Cerebellar nuclear complex (tissue), 1 donor: ENCODE measurements at places on chromosomes 3 and 15.

DNA sequence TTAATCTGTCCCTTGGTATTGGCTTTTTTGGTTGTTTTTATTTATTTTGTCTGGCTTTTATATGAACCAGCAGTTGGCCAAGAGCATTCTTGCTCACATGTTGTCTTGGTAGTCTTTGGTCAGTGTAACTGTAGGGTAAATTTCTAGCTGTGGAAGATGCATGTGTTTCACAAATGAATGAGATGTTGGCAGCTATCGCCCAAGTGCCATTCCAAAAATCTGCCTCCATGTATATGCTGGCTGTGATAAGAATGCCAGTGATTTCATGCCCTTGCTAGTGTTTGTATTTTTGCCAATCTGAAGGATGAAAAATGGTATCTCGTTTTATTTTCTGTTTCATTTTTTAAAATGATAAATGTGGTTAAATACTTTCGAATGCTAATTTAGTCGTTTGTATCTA is 50.1 kb downstream of the TLNRD1 start:
- DNase-seq, result no peak

- no peak for DNase-seq
These were observed 75.6 kb downstream of the ST6GAL1 start for GRCh38 chr3:187005827-187006481.

- no peak for DNase-seq
These were observed 4.7 kb upstream of the CLDN1 start for GRCh38 chr3:190326930-190327329.

DNA sequence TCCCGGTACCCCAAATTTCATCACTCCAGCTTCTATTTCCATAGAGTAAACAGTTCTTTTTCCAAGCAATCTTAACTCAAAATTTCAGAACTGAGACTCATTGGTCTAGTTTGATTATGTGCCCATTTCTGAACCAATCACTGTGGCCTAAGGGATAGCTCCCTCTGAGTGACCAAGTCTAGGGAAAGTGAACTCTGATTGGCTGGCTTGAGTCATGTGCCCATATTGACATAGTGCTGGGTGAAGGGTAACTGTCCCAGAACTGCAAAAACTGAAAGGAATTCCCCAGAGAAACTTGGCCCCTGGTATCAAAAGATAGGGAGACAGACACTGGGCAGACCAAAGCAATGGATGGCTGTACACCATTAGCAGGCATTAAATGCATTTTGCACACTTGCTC is 171.2 kb upstream of the WNT5A start:
- no peak for DNase-seq

DNA sequence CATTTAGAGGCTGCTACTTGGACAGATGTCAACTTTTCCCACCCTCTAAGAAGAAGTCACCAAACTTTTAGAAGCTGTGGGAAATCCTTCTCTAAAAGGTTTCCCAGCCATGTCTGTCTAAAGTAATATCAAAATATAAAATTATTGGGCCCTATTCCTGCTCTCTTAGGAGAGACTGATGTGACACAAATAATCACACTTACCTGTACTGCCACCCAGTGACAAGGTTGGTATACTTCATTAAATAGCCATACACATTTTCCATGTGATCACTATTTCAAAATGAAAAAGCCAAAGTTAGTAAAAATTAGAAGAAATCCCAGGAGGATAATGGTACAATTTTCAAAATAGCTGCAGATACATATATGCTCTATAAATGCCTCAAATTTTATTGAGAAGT is 12.6 kb downstream of the OSBPL11 start:
- no peak for DNase-seq

GRCh38 chr3:30672959-30673358 is 66.6 kb downstream of the TGFBR2 start:
- DNase-seq, result no peak

- DNase-seq, result no peak
These were observed 91.9 kb downstream of the NAALADL2 start for GRCh38 chr3:174951034-174951433.

- no peak for DNase-seq
These were observed 87.6 kb downstream of the RYK start for GRCh38 chr3:134163096-134163495.

GRCh38 chr3:87771337-87772192 is 287.2 kb downstream of the CGGBP1 start:
- no peak for DNase-seq

GRCh38 chr3:136270179-136270578 is 20.0 kb downstream of the PCCB start:
- DNase-seq, result no peak

DNA sequence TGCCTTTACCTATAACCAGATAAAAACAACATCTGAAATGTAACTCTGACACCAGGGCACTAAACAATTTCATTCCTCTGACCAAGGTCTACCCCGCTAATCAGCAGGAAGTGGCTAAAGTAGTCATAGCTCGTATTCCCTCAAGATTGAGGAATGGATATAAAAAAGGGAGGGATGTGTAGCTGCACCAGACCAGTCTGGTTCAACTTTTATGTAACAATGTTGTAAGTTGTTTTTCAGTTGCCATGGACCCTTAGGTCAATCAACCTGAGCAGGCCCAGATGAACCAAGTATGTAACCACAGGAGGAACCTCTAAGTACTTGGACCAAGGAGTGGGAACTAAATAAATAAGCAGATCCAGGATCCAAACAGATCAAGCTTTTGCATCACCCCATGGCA is 28.4 kb upstream of the IFT57 start:
- no peak for DNase-seq

DNA sequence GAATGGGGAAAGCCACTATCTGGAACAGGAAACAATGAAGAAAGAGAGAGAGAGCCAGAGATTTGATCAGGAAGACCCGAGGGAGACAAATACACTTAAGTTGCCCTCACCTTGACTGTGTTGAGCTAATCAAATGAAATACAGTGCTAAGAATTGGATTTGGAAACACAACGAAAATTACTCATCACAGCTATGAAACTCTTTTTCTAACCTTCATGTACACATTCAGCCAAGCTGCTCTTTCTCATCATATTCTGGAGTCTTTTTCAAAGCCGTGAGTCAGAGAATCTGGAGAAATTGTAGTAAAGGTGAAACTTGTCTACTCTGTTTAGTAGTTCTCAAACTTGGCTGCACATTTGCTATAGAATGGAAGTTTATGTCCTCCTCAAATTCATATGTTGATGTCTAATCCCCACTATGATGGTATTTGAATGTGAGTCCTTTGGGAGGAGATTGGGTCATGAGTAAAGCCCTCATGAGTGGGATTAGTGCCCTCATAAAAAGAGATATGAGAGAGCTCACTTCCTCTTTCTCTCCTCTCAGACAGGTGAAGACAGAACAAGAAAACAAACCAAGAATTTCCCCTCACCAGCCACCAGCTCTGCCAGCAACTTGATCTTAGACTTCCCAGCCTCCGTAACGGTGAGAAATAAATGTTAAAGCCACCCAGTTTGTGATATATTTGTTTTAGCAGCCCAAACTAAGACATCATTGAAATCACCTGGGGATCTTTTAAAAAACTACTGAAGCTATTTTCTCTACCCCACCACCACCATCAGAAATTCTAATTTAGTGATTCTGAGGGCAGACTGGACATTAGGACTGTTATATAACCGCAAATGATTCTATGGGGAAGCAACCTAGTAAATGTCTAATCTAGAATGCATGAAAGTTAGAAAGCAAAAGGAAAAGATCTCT is 143.6 kb upstream of the GRM7 start:
- DNase-seq, result no peak

DNA sequence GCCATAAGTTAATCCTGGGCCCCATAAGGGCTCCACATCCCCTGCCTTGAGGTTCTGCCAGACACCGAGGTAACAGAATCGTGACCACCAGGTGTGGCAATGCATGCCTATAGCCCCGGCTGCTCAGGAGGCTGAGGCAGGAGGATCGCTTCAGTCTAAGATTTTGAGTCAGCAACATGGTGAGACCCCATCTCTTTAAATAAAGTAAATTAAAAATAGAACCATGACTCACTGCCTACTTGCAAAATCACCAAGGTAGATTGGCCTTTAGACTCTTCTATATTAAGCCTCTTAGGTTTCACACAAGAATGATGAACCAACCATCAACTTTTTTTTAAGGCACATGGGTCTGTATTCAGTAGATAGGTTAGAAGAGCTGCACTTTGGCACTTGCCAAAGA is 9.7 kb downstream of the WDR5B start:
- DNase-seq, result no peak

- no peak for DNase-seq
These were observed 12.6 kb upstream of the SPATA16 start for GRCh38 chr3:173153631-173154030.

DNA sequence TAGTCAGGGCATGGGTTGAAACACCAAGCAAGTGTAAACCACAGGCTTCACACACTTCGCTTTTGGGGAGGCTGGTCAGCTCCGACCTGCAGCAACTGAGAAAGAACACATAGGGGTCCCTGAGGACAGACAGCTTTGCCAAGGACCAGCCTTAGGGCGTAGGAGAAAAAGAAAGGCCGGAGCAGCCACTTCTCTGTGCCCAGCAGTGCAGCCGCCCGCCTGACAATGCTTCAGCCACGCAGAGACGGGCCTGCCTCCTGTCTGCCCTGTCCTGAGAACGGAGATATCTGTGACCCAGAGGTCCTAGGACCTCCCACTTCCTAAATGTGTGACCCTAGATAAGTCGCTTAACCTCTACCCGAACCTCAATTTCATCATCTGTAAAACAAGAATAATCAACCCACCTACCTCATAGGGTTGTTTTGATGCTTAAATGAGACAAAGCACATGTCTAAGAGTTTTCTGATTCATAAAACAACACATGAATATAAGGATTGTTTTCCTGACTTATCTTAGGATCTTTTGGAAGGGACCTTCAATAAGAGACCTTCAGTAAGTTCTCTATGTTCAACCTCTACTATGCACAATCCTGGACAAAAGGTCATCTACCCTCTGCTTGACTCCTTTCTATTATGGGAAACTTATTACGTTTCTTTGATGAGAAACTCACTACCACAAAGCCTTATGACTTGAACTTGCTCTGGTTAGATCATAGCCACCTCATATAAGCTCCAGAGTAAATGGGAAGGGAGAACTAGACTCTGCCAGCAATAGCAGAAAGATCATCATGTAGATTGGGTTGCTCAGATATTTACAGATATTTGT is 32.9 kb upstream of the RFTN1 start:
- no peak for DNase-seq

- no peak for DNase-seq
These were observed 163.3 kb downstream of the MEX3B start for GRCh38 chr15:81882504-81882903.

DNA sequence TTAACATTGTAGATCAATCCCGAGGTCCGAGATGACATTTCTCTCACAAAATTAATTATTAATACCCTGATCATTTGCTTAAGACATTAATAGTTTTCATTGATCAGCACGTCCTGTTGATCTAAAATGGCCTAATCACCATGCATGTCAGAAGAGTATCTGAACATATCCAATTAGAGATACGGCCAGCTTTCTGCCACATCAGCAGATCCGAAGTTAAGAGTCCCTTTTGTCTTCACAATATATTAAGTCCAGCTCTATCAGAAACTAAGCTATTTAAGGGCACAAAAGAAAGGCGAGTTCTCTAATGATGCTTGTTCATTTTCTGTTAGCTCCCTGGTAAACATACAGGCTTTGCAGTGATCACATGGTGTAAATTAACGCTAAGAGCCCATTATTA is 470.3 kb downstream of the CNTN4 start:
- no peak for DNase-seq

GRCh38 chr3:15116032-15116669 is 17.2 kb upstream of the RBSN start:
- DNase-seq, result no peak

- no peak for DNase-seq
These were observed 2.9 kb downstream of the SEMA3F start for GRCh38 chr3:50157827-50158529.

DNA sequence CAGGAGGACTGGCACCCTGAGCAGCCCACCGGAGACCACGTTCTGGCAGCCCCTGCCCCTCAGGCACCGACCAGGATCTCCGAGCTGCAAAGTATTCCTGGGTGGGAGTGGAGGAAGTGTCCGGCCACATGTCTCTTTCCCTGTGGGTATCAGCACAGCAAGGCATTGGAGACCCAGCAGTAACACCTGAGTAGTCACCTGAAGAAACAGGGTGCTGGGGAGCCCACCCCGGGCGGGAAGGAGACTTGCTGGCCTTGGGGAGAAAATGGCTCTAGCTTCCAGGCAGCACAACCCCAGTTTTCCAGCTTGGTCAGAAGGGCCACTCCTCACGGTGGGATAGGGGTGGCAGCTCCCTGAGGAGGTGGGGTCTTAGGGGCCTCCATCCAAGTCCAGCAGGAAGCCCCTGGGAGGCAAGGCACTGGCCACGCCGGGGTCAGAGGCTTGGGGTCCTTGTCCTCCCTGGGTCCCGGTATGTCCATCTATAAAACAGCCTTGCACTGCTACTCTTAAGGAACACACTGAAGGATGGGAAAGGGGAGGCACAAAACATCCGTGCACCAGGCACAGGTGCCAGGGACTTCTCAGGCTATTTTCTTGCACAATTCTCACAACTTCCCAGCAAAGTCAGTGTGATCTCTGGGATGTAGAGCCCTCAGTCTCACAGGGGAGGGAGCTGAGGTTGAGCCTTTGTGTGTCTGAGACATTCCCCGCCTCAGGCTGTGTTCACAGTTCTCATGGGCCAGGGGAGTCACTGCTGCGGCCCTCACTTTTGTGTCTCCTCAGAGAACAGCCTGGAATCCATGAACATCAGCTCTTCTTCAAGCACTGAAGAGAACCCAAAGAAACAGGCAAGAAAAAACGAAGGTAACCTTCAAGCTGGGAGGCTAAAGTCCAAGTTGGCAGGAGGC is 11.9 kb downstream of the CFAP100 start:
- DNase-seq, result no peak

DNA sequence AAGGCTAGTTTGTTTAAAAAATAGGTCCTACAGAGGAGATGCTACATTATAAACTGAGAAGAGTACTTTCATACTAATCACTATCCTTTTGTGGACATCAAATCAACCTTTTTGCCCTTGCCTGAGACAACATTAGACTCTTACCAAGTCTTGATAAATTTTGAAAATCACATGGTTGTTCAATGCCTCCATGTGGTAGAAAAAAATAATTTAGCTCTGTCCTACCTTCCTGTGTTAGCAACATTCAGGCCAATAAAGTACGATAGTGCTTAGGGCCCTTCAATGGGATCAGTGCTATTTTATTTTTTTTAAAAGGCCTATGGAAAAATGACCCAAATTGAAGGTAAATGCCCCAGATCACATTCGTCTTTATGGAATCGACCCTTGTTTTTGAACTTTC is 5.0 kb upstream of the UBE2E1 start:
- no peak for DNase-seq

- DNase-seq, result no peak
These were observed 335.8 kb upstream of the THRB start for GRCh38 chr3:24830230-24831152.

GRCh38 chr15:57284535-57284934 is 91.8 kb upstream of the CGNL1 start:
- no peak for DNase-seq

GRCh38 chr3:45640724-45641361 is 46.3 kb downstream of the LIMD1 start:
- DNase-seq, result no peak

DNA sequence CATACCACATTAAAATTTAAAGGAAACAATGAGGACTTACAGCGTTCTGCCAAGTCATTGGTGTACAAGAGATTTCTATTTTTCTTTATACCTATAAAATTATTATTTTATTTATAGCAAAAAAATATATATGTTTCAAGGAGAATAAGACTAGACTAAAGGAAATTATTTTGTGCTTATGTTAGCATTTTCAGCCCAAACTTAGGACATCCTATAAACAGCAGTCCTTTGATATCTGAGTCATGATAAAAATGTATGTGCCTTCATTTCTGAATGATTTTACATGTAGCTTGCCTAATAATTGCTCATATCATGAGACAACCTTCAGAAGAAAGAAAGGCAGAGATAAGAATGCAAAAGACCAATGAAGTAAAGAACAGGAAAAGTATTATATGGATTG is 16.7 kb upstream of the CPA3 start:
- no peak for DNase-seq
